K562 (cell line): ENCODE measurements at places on chromosomes 11 and 22.

GRCh38 chr11:65879617-65880016 is at the start of gene CTSW:
Gene CTSW, plus strand, starts transcription at chr11:65879837. Its CDS starts 18 bp downstream, at chr11:65879855.
- DNase-seq: no peak

GRCh38 chr11:83678831-83679584 is 392.8 kb upstream of the CCDC90B start:
- DNase-seq: no peak

GRCh38 chr11:2517016-2517385 is 72.2 kb downstream of the KCNQ1 start:
- DNase-seq: no peak

DNA sequence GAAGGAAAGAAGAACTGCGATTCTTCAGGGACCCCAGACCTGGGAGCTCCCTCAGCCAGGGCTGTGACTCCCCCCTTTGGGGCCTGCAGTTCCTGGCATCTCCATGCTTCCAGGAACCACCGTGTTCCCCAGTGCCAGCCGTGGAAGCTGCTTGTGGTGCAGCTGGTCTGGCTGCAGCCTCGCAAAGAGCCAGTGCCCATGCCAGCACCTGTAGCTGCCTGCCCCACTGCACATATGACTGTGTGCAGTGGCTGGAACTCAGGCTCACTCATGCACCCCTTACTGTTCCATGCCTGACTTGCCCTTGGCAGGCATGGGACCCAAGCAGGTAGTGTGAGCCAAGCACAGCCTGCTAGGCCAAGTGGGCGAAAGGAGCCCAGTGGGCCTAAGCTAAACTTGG is 401.3 kb downstream of the LRRC4C start:
- DNase-seq: no peak

DNA sequence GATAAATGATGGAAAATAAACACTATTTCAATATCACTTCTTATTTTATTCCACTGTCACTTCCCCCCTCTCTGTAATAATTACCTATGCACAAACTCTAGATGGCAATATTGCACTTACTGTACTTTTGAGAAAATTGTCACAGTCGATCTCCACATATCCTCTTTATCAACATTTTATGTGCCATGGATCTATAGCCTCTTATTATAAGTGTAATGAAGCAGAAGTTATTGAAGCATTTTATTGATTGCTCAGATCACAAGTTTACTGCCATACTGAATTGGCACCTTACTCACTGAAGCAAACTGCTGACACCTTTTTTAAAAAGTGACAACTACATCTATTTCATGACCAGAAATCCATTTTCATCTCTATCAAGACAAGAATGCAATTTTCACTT is 133.4 kb downstream of the DCDC1 start:
- no peak for DNase-seq

- no peak for DNase-seq
These were observed 18.5 kb upstream of the MPZL2 start for GRCh38 chr11:118282606-118283005.

DNA sequence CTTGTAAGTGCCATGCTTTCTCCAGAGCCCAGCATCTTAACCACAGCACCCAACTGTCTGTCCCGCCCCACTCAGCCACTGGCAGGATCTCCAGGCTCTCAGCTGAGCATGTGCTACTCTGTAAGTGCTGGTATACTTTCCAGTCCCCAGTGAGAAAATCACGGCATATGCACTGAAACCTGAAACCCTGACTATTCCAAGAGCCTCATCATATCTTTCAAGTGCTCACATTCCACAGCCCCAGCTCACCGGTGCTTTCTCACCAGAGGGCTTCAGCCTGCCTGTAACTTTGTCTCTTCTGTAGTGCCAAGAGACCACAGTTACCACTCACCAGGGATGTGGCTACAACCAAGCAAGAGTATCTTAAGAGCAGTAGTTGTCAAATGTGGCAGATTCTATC is 24.4 kb upstream of the PAMR1 start:
- DNase-seq: no peak

- DNase-seq: no peak
These were observed 4.3 kb downstream of the LDHC start for GRCh38 chr11:18416459-18416858.

- no peak for DNase-seq
These were observed 37.7 kb downstream of the NTM start for GRCh38 chr11:131408025-131408640.

GRCh38 chr11:82671451-82671850 is 62.2 kb downstream of the FAM181B start:
- no peak for DNase-seq
